Forelimb muscle (tissue), 1 donor: ENCODE measurements at places on chromosomes 16 and 17.

DNA sequence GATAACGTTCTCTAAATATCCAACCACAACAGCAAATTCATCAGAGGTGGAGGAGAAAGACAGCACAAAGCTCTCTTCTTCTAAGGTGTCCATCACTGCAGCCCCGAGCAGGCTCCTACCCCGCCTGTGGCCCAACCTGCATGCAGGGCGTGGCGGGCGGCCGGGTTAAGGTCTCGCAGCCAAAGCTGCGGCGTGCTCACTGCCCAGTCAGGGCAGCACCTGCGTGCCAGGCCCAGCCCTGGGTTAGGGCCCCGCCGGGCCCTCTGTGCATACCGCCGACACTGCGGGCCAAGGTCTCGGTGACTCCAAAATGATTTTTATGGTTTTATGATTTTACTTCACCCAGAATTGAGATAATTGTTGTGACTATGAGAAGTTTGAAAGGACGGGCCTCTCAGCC is 57.8 kb downstream of the FOXK2 start:
- no peak for DNase-seq

DNA sequence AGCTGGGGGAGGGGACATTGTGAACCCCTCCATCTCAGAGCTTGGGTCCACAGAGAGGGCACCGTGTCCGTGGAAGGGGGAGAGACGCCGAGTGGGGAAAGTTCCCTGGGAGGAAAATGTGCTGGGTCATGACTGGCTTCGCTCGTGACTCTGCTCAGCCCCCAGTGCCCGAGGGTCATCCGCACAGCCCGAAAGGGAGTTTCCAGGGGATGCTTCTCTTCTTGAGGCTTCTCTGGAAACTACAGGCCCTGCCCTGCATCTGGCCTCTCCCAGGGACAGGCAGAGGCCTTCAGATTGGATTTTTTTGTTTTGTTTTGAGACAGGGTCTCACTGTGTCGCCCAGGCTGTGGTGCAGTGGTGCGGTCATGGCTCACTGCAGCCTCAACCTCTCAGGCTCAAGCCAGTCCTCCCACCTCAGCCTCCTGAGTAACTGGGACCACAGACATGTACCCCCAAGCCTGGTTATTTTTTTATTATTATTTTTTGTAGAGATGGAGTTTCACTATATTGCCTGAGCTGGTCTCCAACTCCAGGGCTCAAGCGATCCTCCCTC is 9.8 kb upstream of the GSE1 start:
- no peak for DNase-seq

- no peak for DNase-seq
These were observed 40.5 kb upstream of the ACSF3 start for GRCh38 chr16:89052890-89053724.

- DNase-seq = no peak
These were observed 136.0 kb downstream of the ANKRD11 start for GRCh38 chr16:89354325-89354724.

- DNase-seq = no peak
These were observed 735 bp downstream of the ZNF652 start for GRCh38 chr17:49361129-49361901.

DNA sequence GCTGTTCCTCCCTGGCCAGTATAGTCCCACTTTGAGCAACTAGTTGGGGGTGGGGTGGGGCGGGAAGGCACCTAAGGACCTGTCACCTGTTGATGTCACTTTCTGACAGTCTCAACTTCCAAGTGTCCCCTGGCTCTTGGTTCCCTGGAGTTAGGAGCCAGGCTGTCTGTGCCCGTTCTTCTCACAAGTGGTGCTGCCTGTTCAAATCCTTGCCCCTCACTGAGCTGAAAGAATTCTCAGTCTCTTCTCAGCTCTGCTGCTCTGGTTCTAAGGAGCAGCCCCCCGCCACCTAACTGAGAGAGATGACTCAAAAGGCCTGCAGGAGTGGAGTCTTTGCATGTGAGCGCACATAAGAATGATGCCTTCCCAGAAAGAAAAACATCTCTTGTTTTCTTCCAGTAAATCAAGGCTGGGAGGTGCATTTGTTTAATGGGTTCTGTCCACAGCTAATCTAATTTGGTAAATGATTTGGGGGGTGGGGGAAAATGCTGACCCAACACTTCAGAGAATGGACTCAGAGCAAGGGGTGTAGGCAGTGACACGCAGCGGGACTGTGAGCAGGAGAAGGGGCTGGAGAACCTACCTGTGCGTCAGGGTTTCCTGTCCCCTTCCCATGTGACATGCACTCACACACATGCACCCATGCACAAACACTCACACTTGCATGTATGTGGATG is 78.2 kb upstream of the NLRP1 start:
- DNase-seq = no peak

DNA sequence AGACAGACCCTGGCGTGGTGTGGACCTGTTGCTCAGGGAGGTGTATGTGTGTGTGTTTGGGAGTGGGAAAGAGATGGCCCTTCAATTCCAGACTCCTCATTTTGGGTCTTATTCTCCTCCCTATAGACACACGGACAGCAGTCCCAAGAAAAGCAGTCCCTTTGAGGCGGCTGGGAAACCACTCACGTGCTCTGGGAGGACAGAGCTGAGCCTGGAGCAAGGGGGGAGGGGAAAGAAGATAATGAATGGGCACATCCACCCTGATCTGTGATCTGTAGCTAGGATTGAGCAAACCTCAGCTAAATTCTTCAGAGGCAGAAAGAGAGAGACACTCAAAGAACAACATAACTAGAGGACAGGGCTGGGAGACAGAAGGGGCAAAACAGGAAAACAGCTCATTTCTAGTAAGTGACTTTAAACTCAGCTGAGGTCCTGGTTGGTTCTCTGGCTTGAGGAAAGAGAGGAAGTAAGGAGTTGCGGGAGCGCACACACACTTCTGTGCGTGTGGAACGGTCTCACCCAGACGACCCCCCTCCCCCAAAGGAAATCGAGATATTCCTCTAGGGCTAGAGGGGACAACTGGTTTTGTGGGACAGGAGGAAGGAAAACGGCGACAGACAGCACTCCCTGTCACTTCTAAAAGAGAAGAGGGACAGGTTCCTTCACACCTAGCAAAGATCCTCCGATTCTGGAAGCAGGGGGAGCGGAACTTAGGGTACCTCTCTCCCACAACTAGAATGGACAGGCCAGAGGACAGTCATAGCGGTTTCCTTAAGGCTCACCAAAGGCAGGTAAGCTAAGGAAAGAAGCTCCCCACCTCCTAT is 658 bp downstream of the RAB5C start:
- no peak for DNase-seq

GRCh38 chr16:9922441-9922840 is 259.8 kb downstream of the GRIN2A start:
- no peak for DNase-seq

DNA sequence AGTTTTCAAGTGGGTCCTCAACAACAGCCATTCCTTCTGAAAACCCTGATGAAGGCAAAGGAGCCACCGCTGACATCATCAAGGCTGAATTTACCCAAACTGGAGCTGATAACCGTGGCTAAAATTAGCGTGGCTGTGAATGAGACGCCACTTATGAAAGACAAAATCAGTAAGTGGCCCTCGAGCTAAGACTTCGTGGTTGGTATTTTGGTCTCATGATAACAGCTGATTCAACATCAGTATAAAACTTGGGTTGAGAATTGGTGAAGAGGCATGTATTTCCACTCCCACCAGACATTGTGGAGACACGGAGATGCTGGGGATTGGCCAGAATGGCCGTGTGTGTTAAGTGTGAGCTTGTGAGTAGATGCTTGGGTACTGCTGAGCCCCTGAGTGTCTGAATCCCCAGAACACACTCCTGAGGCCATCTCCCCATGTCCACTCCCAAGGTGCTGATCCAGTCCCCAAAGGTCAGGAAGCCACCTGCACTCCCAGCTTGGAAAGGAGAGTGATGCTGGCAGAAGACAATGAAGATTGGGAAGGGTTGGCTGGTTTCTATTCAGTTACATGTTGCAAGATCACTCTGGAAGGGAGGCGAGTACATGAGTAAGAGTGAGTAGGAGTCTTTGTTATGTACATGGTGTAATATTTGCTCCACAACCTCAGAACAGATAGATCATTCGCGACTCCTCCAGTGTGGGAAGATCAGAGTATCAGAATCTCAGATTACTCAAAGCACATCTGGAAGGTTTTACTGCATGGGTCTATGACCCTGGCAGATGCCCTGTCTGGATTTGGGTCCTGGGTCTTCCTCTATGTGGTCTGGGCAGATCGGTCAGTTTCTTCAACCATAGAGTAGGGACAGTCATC is 207.7 kb downstream of the HS3ST3A1 start:
- no peak for DNase-seq

GRCh38 chr17:49013311-49014213 is 16.4 kb downstream of the IGF2BP1 start:
- DNase-seq = no peak

DNA sequence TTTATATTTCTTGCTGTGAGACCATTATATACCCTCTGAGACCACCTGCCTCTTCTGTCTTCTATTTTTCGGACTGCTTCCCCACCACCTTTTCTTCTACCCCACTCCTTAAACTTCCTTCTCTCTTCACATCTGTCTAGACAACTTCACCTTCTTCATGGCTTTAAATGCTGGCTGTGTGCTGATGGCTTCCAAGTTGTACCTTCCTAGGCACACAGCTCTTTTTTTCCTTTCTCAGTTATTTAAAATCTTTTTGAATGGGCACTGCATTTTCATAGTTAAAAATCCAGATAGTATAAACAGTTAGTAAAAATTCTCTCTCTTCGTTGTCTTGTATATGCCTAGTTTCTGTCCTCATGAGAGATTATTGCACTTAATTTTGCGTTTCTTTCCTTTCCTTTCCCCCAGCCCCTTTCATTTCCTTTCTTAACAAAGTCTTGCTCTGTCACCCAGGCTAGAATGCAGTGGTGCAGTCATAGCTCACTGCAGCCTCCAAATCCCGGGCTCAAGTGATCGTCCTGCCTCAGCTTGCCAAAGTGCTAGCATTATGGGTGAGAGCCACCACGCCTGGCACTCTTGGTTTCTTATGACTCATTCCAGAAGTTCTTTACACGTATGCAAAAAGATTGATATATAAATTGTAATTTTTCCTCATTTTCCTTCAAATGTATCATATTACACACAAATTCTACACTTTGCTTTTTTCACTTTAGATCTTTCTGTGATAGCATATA is 114.3 kb downstream of the NPIPB5 start:
- DNase-seq = no peak

DNA sequence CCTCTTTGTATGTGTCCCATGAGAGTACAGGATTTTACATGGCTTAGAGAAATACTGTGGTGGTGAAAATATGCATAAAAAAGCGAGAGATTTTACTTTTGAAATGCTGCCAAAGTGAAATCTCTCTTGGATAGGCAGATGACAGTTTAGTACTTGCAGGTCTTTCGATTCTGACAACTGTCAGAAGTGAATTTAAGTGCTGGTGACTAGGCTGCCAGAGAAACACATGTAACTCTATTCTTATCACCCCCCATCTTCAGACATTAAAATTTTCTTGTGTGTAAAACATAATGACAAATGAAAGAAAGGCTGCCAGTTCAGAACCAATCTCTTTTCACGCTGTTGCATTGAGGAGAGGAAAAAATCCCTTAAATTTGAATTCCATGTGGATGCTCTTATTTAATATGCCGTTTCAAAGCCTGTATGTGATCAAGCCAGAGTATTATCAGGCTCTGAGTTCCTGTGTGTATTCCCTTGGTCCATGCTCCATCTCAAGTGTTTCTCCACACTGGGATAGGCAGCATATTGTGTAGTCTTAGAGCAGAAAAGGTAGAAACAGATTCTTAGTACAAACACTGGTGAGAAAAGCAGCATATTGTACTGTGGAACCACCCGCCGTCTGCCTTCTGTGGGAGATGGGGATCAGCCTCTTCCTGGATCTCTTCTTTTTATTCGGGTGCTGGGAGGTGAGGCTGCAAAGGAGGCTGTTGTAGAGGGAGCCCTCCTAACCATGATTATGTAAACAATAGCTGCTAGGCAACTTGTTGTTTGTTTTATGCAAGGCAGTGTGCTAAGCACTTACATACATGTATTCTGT is 291.3 kb downstream of the WWOX start:
- no peak for DNase-seq

DNA sequence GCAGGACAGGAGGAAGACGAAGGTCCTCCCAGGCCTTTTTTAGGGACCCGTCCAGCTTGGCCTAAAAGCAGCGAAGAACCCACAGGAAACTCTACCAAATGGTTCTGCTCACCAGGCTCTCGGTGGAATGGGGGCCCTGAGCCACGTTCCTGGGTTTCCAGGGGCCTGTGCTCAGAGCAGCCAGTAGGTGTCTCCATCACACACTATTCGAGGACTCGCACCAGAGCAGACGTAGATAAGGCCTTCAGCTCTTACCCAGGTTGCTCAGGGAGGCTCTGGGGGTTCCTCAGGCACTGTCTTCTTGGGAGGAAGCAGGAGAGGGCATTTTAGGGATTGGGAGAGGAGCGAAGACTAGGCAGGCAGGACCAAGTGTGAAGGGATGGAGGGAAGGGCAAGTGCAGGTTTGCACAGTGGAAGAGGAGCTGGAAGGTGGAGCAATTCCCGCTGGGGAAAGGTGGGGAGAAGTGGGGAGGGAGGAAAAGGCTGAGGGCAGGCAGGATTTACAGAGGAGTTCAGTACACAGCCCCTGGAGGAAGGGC is 157.1 kb downstream of the RGS9 start:
- peak; percentile 24 for DNase-seq

GRCh38 chr16:7492122-7492521 is 159.5 kb downstream of the RBFOX1 start:
- no peak for DNase-seq

GRCh38 chr16:58187665-58188421 is 10.1 kb downstream of the CSNK2A2 start:
- no peak for DNase-seq

GRCh38 chr16:9541723-9542122 is 450.3 kb downstream of the HAPSTR1 start:
- no peak for DNase-seq

DNA sequence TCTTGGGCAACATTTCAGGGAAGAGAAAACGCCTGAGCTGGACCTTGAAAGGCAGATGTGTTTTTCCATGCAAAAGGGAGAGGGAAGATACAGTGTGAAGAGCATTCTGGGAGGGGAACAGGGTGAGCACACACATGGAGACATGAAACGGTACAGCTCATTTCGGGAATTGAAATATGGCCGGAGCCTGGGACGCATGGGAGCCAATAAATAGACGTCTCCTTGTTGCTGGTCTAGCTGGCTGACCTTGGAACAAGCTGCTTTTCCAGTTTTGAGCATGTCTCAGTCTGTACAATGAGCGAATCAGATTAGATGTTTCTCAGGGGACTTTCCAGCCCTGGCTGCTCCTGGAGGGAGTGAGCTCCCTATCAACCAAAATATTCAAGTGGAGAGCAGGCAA is 63.6 kb downstream of the ASIC2 start:
- DNase-seq = no peak

DNA sequence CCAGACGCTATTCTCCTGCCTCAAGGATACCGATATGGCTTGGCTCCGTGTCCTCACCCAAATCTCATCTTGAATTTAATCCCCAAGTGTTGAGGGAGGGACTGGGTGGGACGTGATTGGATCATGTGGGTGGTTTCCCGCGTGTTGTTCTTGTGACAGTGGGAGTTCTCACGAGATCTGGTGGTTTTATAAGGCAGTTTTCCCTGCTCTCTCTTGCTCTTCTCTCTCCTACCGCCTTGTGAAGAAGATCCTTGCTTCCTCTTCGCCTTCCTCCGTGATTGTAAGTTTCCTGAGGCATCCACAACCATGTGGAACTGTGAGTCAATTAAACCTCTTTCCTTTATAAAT is 43.9 kb upstream of the ZCCHC14 start:
- DNase-seq = no peak
